ENCODE measurements at places on chromosomes 11 and 22.

- DNase-seq: no peak
Observed at GRCh38 chr11:50246183-50246582, 213.5 kb downstream of the OR4C45 start.

- DNase-seq: no peak
Observed at GRCh38 chr22:35643991-35644390, 4.3 kb upstream of the APOL6 start.

GRCh38 chr11:118114266-118114665 is 27.5 kb upstream of the SMIM35 start:
- no peak for DNase-seq

DNA sequence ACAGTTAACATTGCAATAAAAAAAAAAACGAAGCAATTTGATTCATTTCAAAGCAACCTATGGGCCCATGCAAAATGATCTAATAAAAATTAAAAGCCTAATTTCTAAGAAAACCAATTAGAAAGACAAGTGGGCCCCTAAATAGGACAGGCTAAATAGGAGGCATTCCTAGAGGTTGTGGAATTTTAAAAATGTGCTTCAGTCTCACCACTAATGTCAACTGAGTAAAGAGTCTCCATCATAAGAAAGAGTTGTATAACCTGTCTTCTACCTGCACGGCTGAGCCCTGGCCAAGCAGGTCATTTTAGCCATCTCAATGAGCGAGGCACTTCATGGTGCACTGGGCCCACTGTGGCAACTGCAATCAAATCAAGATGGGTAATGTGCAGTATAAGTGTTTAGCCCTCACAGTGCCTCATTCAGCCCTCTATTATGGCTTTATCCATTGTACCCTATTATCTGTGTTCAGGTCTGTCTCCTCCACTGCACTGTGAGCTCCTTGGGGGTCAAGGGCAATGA is 76.4 kb downstream of the PRSS23 start:
- DNase-seq: no peak
